Effector CD8-positive, alpha-beta T cell (primary cell): ENCODE measurements at places on chromosomes 2 and 18.

DNA sequence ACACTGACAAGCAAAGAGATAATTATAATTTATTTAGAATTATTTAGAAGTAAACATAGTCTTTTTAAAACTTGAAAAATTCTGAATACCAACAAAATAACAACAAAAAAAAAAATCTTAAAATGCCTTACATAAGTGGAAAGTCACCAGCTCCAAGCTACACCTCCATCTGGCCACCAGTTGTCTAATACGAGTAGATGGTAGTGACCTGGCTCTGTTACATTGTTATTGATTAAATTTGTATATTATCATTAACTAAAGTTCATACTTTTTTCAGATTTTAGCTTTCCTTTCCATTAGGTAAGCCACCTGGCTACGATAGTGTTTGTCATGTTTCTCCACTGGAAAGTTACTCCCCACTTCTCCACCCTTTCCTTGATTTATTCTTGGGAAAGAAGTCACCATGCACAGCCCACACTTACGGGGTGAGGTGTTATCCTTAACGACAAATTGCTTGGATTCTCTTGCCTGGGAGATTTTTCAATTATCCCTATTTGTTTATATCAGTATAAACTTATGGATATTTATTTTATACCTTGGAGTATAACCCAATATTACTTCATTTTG lies 464.5 kb upstream of the CHAC2 start:
- no peak for DNase-seq

GRCh38 chr2:221915926-221916325 lies 343.8 kb upstream of the EPHA4 start:
- no peak for DNase-seq

DNA sequence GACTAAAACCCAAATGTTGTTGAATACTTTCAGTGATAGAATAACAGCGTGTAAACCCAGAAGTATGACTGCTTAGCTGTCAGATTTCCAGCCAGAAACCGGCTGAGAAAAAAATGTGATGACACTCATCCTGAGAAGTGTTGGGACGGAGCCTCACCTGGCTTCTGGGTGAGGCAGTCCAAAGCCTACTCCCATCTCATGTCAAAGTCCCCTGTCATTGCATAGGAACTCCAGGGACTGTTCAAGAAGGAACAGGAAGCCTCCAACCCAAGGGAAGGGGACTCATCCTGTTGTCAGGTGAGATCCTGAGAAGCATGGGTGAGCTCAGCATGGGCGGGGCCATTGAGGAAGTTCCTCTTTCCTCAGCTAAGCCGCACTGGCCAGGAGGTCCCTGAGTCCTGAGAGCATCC lies 11.3 kb upstream of the CHRNA1 start:
- DNase-seq, result no peak

- no peak for DNase-seq
Observed at GRCh38 chr18:48790869-48791635, 159.7 kb downstream of the SMAD7 start.

- no peak for DNase-seq
Observed at GRCh38 chr2:46306330-46306751, 9.1 kb downstream of the EPAS1 start.

- no peak for DNase-seq
Observed at GRCh38 chr18:61845197-61845596, 47.6 kb downstream of the RNF152 start.

GRCh38 chr2:18117592-18117991 lies 239.1 kb downstream of the KCNS3 start:
- no peak for DNase-seq

GRCh38 chr2:103138123-103138901 lies 376.5 kb downstream of the TMEM182 start:
- no peak for DNase-seq

DNA sequence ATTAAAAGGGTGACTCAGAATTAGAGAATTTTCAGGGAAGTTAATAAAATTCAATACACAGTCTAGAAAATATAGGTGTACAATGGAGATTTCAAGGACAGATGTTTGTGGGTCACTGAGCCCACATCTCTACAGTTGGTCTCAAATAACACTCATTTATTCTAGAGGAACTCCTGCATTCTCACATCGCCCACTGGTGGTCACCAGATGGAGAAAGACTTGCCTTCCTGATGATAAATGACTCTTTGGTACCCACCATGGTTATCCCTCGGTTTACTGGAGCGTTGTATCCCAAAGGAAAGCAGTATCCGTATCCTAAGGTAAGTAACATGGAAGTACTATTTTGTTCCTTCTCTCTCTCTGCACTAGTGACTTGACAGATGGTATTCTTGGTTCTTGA lies 1297.1 kb downstream of the DPP10 start:
- no peak for DNase-seq

DNA sequence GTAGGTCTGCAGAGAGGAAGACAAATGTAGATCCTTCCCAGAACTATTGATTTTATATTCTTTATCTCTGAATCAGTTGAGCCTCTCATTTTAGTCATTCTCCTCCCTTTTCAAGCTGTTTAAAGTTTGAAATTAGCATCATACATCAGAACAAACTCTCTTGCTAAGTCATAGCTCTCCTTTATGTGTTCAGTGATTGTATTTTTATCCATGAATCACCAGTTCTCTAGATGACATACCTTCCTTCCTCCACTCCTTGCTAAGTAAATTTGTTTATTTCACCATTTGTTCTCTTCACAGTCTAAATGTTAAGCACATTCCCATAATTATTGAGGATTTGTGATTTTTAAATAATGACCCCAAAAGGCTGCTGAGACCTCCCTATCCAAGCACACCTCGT lies 63.5 kb upstream of the RAPGEF4 start:
- no peak for DNase-seq

DNA sequence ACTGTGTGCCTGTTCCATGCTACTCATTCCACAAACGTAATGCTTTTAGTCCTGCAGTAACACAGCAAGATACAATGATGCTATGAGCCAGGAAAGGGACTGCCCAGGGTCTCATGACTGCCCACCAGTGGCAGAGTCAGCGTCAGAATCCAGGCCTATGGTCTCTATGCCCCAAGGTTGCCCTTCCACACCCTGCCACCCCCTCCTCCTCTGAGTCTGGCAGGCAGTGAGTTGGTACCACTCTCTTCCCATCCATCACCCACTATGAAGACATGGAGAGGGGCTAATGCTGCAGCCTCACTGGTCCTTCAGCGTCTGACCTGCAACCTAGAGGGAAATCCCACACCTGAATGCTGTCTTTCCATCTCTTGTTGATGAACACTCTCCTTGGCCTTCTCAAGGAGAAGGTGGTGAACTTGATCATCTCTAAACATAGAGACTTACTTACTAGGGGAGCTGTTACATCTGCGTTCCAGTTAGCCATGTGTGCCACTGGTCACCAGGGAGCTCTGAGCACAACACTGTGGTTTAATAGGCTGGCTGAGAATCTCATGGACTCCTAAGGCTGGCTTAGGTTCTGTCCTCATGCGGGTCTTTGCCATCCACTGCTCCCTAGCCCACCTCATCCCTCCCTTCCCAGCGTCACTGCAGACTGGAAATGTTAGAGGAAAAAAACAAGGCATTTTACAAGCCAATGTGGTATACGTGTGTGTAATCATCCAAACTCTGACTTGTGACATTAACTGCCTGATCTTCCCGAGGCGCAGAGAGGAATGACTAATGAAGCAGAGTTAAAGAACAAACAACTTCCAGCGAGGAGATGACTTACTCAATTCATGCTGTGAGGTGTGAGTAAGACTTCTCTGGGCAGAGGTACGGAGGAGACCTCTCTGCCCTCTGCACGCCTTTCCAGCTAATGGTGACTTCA lies 28.8 kb downstream of the STEAP3 start:
- DNase-seq, result no peak

DNA sequence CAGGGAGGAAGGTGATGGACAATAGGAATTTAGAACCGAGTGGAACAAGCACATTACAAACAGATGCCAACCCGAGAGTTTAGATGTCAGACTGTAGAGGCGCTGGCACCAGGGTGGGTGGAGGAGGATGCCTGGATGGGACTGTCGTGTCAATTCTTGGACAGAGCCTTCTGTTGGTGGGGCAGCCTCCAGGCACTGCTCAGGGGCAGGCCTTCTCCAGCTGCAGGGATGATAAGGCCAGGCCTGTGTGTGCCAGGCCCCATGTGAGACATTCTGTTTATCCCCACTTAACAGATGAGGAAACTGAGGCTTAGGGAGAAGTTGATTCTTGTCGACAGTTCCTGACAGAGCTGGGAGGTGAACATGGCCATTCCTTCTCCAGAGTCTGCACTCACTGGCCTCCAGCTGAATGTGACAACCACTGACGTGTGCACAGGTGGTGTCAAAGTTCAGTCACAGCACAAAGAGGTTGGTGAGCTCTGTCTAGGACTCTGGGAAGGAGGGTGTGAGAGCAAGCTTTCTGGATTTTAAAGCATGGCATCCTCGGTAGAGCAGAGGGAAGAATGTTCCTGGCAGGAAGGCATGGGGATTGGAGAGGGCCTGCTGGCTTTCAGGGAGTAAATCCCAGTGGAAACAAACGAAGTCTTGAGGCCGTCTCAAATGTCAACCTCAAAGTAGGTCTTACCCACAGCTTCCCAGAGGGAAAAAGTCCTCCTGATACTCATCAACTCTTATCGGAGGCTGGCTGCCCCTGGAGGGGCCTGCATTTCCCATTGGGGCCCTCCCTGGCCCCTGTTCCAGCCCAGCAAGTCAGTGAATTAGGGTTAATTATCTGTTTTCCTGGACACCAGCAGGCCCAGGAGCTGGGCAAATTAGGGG lies 52.4 kb downstream of the GLI2 start:
- no peak for DNase-seq

DNA sequence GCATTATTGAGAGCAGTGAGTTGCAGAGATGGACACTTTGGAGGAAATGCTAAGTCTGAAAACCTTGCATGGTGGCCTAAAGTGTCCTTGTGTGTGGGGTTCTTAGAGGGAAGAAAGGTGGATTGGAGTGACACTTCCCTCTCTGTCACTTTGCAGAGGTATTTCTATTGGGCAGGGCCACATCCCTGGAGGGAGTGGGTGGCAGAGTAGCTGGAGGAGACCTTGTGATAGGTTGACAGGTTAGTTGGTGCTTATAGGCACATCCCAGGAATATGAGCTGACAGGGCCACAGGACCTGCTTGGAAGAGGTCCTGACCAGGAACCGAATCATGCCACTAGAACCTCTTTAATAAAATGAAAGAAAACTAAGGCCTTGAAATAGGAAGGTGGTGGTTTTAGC lies 972 bp upstream of the IGFBP5 start:
- DNase-seq, result no peak

DNA sequence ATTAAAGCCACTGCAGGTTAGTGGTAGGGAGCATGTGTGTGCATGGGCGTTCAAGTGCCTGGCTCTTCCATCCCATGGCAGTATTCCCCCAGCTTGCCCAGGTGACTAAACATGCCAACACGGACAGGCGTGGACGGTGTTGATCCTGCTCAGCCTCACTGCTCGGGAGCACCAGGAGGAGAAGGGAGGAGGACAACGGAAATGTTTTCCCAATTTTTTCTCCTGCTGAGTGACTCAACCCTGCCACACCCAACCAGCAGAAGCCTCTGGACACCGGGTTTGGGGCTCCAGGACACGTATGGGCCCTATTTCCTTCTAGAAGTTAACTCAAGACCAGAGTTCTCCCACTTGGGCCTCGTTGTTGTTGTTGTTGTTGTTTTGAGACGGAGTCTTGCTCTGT lies 139.1 kb downstream of the CYP26B1 start:
- DNase-seq, result no peak

DNA sequence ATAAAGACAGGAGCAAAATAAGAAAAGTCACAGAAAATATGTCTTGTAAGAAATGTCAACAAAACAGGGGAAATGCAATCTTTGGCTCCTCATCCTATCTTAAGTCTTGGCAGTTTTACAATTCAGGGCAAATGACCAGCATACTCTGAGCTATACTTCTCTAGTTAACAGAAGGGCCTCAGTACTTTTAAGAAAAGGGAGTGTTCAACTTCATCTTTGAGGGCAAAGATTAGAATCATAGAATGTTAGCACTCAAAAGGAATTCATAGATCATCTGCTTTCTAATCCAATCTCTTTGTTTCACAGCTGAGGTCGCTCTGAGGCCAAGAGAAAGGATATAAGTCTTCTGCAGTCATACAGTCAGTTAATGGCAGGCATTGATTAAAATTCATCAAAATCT lies 174.0 kb upstream of the NT5C1B start:
- DNase-seq, result no peak
